ENCODE measurements at places on chromosomes 2 and 18.

- no peak for DNase-seq
Observed at GRCh38 chr2:17981936-17982335, 103.5 kb downstream of the KCNS3 start.

- no peak for DNase-seq
Observed at GRCh38 chr2:70706026-70706795, 61.8 kb downstream of the ADD2 start.

GRCh38 chr2:11019614-11020013 lies 107.9 kb downstream of the KCNF1 start:
- DNase-seq: no peak

DNA sequence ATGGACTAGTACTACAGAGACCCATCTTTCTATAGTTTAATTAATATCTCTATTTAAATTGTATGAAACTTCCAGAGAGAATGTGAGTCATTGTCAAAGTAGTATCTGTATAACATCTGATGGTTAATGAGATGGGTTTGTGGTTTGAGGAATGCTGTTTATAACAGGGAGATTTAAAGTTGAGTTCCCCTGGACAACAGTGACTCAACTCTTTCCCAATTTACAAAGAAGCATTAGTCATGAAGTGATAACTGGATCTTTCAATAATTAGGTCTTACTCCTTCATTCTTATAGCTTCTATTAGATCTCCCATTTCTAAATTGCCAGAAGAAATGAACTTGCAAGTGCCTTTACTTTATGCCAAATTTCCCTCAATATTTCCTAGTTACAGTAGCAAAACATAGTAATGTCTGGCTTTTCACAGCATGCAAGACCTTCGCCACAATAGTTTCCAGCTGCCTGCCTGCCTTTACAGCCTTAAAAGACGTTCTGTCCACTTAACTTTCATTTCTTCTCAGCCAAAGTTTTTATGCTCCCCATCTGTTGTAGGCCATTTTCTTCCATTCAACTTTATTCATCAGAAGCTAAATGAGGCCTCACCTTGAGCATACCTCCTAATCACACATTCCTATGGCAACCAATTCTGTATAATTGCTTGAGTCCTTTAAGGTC lies 47.7 kb upstream of the WDR75 start:
- DNase-seq: no peak

- no peak for DNase-seq
Observed at GRCh38 chr2:180871649-180872048, 108.8 kb upstream of the UBE2E3 start.

- DNase-seq: no peak
Observed at GRCh38 chr18:58761241-58761969, 90.1 kb downstream of the MALT1 start.
